Kidney glomerular epithelial cell (primary cell): ENCODE measurements at places on chromosomes 4 and X.

GRCh38 chr4:81003597-81004111, 26.9 kb upstream of the BMP3 start:
- DNase-seq, result no peak

- no peak for DNase-seq
These were observed 32.6 kb downstream of the STAG2 start for GRCh38 chrX:123993904-123994635.

GRCh38 chrX:57422289-57422688, 135.8 kb downstream of the FAAH2 start:
- DNase-seq, result no peak

DNA sequence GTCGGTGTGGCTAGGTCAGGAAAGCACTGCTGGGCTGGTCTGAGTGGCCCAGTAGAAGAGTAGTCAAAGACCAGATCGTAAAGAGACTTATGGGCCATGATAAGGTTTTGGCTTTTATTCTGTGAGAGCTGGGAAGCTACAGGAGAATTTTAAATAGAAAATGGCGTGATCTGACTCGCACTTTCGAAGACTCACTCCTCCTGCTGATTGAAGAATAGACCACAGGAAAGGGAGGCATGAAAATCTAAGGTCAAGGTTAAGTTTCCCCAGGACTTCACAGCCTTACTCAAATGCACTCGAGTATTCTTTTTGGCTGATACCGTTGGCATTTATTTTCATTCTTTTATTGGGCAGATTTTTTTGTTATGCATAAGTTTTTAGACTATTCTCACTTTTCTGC, 231.4 kb upstream of the ANKRD50 start:
- DNase-seq, result no peak

DNA sequence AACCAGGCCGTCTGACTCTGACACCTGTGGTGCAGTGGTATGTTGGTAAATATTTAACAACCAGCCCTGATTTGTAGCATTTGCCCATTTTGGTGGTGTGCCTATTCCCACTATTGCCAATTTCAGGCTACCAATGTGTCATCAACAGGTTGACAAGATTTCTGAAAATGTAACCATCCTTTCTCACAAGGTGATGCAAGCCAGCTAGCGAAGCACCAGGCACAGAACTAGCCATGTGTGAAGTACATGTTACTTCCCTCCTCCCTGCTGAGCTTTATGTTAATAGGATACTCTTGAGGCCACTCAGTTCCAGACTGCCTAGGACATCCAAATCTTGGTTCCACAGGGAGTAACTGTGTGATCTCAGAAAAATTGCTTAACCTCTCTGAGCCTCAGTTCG, 7.2 kb upstream of the MAMLD1 start:
- DNase-seq, result no peak

GRCh38 chr4:152279234-152279566, 256.7 kb downstream of the FBXW7 start:
- no peak for DNase-seq

GRCh38 chr4:25760518-25761157, 102.2 kb downstream of the SEL1L3 start:
- no peak for DNase-seq

DNA sequence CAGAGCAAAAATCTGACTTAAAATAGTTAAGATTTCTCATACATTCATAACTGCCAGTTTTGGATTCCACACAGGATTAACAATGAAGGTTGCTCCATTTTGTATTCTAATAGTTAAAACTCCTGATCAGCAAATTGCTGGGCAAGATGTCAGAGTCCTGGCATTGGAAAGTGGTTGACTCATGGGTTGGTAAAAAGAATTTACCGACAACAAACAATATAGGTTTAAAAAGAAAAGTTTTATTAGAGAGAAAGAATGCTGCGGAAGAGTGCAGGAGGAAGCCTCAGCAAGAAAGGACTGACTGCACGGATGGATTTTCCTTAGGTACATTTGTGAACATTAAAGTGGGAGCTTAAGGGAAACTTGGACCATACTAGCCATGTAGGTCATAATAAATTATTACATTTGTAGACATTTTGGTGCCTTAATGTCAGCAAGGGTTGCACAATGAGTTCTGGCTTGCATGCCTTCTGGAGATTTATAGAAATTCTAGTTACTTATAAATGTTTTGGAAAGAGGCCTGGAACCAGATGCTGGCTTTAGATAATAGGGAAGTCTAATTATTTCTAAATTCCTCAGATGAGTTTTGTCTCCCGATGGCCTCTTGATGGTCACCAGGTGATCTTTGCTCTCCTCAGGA, 25.4 kb upstream of the IL2 start:
- DNase-seq, result no peak

- no peak for DNase-seq
These were observed 14.6 kb upstream of the CLTRN start for GRCh38 chrX:15679246-15679645.

DNA sequence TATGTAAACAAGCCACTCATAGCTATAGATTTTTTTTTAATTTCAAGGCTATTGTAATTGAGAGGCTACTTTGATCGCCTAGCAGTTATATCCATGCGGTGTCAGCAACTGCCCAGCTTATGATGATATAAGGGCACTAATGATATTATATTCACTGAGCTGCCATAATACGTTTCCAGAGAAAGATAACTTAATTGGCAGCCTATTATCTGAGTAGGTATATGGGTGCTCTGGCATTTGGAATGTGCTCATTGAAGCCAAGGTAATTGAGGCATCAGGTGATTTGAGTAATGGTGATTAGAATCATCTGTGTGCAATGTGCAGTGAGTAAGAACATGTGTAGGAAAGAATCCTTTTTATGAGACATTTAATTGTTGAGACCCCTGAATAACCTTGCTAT, 490.0 kb downstream of the CENPC start:
- DNase-seq, result no peak

GRCh38 chr4:87012265-87012953, 77.6 kb downstream of the AFF1 start:
- peak; percentile 56 for DNase-seq

- DNase-seq, result no peak
These were observed 26.2 kb downstream of the ARL9 start for GRCh38 chr4:56531823-56532222.
